ENCODE measurements at places on chromosomes 16 and 17.

GRCh38 chr16:27195941-27196595 is 7.3 kb upstream of the KDM8 start:
- no peaks in the 10 kb centered on the region for H3K36me3 ChIP-seq
- H3K4me1 ChIP-seq, result peaks cover 4% of the 10 kb centered on the region
- H3K4me3 ChIP-seq, result no peak overlapping the region
- H3K27me3 ChIP-seq, result no peaks in the 10 kb centered on the region
- no peak overlapping the region for H3K27ac ChIP-seq

GRCh38 chr17:17536702-17537101 is 40.5 kb upstream of the RASD1 start:
- peak overlapping the region; percentile 90 for H3K27ac ChIP-seq
- no peak overlapping the region for H3K4me3 ChIP-seq
- H3K36me3 ChIP-seq, result no peaks in the 10 kb centered on the region
- no peak for DNase-seq
- peaks cover 42% of the 10 kb centered on the region for H3K4me1 ChIP-seq

DNA sequence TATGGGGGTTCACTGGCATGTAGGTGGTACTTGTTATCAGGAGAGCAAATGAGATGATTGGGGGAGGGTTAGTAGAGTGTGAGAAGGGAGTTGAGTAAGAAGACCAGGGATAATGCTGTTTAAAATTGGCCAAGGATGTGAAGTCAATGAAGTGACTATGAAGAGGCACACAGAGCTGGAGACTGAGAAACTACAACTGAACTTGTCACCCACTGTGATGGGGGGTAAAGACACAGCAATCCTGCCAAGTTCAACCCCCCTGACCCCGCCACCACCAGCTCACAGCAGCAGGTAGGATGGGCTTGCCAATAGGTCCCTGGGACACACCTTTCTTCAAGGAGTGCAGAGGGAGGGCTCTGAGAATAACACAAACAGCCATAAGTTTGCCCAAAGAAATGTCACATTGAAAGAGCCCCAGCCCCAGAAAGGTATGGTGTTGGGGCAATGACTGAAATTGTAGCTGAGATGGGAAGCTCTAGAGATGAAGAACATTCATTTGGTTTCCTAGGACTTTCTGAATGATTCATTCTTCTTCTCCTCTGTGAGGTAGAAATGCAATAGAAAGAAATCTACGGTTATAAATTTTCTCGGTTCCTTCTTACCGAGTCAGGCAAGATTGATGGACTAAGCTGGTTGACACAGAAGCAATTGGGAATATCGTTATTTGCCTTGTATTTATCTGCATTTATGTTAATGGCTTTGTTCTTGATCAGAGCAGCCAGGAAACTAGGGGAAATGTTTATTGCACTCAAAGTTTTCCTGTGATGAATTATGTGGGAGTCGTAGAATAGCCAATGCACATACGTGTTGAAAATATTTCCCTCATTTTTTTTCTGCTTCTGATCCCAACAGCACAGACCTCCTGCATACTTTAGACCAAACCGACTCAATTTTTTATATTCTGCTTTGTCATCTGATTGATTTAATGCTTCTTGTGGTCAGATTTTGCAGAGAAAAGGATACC is 595.2 kb upstream of the CDH11 start:
- no peaks in the 10 kb centered on the region for H3K4me1 ChIP-seq
- no peaks in the 10 kb centered on the region for H3K36me3 ChIP-seq
- no peak overlapping the region for H3K27ac ChIP-seq
- no peak for DNase-seq
- no peaks in the 10 kb centered on the region for H3K27me3 ChIP-seq
- no peak overlapping the region for H3K4me3 ChIP-seq

GRCh38 chr17:44097110-44097958 is 26.1 kb downstream of the HDAC5 start:
- no peak for DNase-seq
- H3K4me1 ChIP-seq, result peaks cover 9% of the 10 kb centered on the region
- no peaks in the 10 kb centered on the region for H3K36me3 ChIP-seq
- no peak overlapping the region for H3K27ac ChIP-seq

DNA sequence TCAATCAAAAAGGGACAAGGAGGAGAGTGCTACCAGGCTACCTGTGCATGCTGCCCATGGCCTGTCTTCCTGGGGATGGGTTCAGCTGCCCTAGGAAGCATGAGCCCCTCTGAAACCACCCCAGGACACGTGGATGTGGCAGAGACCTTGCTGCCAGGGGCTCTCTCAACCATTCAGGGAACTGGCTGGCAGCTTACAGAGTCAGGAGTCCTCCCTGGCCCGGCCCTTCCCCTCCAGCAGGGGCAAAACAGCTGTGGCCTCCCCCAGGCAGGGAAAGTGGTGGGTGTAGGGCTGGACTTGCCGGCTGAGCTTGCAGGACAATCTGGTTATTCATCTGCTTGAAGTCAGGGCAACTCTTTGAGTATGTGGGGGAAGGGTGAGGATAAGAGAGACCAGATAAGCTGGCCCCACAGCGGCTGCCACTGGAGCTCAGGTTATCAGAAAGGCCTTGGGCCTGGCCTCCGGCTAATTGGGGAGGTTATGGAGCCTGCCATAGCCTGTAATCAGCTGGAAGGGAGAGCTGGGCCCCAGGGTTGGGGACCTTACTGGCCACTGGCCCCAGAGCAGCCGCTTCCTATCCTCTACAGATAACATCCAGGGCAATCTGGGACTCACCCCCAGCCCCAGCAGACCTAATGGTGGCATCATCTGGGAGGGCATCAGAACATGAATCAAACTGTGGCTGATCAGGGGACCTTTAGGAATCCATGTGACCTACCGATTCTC is 5.6 kb upstream of the TBX2 start:
- H3K27ac ChIP-seq, result no peak overlapping the region
- H3K4me1 ChIP-seq, result peaks cover 34% of the 10 kb centered on the region
- no peaks in the 10 kb centered on the region for H3K36me3 ChIP-seq
